ENCODE measurements at places on chromosomes 5 and 9.

- DNase-seq = no peak
Measured at GRCh38 chr5:74389531-74390305, 250.8 kb downstream of the ENC1 start.

DNA sequence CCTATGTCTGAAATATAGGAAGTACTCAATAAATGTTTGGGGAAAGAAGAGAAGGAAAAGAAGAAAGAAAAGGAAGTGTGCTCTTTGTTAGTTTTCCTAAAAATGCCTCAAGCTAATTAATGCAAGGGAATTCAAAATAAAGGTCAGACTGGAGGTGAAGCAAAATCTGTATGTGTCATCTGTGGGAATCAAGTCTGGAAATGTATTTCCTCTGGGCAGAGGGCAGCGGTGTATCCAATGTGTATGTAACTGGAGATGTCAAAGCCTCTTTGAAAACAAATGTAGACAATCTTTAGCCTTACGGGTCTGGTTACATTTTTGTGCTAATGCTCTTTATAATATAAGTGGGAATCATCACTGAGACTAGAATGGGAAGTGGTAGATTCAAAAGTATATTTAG lies 471.4 kb downstream of the MAN2A1 start:
- DNase-seq = no peak

GRCh38 chr5:83245037-83245436 lies 167.7 kb downstream of the XRCC4 start:
- no peak for DNase-seq

- DNase-seq = no peak
Measured at GRCh38 chr9:12274577-12274976, 418.6 kb upstream of the TYRP1 start.

GRCh38 chr5:7805379-7805778 lies 45.6 kb downstream of the CFAP90 start:
- DNase-seq = no peak

GRCh38 chr9:93121316-93122241 lies 12.5 kb downstream of the NINJ1 start:
- no peak for DNase-seq

DNA sequence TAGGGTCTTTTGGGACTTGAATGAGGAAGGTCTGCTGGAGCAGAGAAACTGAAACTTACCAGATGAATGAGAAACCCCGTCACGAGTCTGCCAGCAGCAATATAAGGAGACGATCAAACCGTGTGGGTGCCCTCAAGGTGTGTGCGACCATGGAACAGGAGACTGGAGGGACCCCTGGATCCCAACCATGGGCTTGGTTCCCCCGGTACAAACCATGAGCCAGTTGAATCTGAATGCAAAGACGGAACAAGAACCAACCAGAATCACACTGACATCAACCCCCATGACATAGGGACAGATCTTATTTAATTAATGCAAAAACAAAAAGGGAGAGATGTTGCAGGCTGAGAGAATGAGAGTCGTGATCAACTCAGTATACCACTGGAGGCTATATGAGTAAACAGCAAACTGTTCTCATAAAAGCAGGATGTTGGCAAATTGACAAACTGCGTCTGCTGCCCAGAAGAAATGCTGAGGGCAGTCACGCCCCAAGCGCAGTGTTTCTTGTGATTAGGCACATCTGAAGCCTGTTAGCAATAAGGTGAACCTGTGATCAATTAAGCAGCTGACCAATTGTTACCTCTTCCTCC lies 475.5 kb upstream of the ACO1 start:
- no peak for DNase-seq

DNA sequence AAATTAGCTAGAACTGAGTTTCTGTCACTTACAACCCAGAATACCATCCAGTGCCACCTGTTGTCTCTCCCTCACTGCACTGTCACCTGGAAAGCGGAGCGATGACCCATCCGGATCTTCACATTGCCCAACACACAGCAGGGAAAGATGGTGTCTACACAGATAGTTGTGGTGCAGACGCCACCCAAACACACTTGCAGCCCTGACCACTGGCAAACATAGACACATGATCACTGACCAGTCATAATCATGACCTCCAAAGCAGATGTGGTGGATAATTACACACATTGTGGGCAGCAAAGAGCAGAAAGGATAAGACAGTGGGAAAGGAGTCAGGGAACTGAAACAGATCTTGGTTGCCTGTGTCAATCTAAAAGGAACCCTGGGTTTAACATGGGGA lies 64.7 kb downstream of the GABBR2 start:
- no peak for DNase-seq

DNA sequence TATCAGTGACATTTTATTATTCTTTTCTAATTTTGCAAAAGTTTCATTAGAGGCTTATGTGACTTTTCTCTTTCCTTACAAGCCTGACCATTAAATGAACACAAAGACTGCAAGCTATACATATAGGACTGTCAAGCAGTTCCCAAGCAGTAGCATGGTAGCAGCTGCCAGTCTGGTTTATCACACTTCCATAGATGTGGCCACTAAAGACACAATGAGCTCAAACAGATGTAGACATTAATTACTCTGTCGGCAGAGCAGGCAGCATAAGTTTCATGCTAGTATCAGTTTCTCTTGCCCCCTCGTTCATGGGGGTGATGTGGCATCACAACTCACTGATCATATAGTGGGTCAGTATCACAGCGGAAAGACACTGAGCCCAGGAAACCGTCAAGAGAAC lies 89.5 kb downstream of the CDH10 start:
- no peak for DNase-seq

DNA sequence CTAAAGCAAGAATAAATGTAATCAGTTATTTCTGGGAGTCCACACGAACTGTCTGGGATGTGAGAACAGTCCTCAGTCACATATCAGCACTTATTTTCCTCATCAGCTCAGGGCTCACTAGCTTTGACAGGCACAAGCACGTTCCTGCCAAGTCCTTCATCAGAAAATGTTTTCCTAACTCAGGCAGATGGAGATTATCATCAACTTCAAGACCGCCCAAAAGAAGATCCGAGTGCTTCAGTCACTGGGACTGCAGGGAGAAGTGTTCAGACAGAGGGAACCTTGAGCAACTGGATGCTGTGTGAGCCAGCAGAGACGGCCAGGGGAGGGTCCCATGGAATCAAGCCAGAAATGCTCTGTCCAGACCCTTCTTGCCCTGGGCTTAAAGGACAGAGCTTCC lies 189.4 kb downstream of the NXNL2 start:
- DNase-seq = no peak

DNA sequence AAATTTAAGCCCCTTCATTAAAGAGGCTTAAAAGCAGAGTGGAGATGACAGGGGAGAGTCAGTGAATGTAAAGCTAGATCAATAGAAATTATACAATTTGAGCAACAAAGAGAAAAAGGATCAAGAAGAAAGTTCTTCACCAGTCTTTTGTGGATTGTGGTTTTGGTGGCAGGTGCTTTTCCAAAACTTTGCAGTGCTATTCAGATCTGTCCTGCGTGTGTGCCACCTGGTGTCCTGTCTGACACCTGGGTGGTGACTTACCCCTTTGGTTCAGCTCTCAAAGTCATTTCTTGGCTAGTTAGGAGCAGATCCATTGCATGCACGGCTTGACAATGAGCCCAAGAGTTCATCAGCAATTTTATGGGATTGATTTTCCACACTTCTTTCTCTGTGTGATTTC lies 69.4 kb downstream of the SREK1 start:
- no peak for DNase-seq

- DNase-seq = no peak
Measured at GRCh38 chr5:126794157-126794828, 17.4 kb downstream of the LMNB1 start.

DNA sequence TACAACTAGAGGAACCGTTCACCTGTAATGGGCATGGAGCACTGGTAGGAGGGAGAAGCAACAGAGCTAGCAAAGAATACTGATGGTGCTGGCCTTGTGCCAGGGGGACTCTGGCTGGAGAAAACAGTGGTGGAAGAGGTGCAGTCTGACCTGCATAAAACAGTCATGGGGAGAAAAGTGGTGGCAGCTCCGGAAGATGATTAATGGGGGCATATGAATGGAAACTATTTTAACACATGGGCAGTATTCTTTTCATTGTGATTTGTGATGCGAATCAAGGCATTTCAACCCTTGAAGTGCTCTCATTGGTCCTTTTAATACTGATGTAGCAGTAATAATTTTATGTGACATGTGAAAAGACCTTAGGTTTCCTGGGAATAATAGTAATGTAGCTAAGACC lies 219.6 kb downstream of the ADAMTS6 start:
- DNase-seq = no peak

DNA sequence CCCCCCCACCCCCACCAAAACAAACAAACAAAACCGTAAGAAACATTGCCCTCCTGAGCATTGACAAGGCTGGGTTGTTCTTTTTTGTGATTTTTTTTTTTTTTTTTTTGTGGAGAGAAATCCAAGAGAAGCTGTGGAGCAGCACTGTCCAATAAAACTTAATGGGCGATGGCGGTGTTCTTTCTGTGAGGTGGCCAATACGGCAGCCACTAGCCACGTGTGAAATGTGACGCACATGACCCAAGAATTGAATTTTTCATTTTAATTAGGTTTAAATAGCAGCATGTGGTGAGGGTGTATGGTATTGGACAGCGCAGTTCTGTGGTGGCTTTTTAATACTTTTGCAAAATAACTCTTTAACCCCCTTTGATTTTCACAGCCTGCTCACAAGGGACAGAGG lies 251.1 kb downstream of the PDZD2 start:
- no peak for DNase-seq

DNA sequence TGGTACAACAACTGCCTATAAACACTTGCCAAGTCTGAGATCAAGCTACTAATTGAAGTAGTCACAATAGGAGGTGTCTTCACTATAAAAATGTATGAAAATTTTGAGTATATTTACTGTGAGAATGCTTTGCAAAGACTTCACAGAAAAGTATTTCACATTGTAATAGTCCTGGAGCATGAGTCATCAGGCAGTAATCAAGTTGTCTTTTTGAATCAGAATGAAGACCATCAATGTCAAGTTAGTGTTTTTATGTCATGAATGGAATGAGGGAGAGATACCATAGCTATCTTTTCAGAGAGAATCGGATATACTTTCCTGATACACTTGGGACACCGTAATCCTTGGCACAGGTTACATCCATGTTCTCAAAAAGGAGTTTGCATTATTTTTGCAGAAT lies 466.9 kb upstream of the ARRDC3 start:
- no peak for DNase-seq

GRCh38 chr5:158952951-158953350 lies 146.8 kb downstream of the EBF1 start:
- no peak for DNase-seq

GRCh38 chr5:59449905-59450644 lies 443.5 kb downstream of the PDE4D start:
- DNase-seq = no peak

- peak; percentile 13 for DNase-seq
Measured at GRCh38 chr5:113663879-113664541, 150.5 kb downstream of the YTHDC2 start.

GRCh38 chr9:102403514-102403913 lies 591.6 kb upstream of the CYLC2 start:
- no peak for DNase-seq

DNA sequence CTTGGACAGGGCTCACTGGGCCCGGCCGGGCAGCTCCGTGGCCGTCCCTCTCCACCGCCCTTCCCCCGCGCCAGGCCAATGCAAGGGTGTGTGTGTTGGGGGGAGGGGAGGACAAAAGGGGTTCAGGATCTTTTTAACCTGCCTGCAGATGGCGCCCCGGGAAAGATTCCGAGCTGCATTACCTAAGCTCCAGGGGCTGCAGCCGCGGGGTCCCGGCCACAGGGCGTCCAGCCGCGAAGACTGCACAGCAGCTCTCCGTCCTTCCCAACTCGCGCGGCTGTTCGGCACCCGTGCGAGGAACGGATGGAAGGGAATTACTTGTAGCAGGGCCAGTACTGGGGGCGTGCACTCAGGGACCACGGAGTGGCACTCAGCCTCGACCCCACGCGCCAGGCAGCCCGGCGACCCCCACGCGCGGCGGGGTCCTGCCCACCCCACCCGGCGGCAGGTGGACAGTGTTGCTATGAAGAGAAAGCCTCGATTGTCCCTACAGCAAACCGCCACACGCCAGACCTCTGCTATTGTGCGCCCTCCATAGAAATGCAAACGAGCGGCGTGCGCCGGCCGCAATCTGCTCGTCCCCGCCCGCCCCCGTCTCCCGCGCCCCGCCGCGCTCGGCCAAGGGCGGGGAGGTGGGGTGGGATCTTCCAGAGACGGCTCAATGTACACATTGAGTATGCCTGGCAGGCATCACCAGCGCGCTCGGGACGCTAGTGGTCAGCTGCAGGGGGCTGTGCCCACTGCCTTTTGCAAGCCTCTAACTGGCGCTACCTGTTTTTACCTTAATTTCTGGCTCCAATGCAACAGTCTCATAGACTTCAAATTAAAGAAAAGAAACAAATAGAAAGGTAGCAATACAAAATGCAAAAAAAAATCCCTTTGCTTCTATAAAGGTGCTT lies 796 bp upstream of the GADD45G start:
- peak; percentile 57 for DNase-seq

- DNase-seq = no peak
Measured at GRCh38 chr9:2341126-2341525, 280.5 kb upstream of the VLDLR start.

DNA sequence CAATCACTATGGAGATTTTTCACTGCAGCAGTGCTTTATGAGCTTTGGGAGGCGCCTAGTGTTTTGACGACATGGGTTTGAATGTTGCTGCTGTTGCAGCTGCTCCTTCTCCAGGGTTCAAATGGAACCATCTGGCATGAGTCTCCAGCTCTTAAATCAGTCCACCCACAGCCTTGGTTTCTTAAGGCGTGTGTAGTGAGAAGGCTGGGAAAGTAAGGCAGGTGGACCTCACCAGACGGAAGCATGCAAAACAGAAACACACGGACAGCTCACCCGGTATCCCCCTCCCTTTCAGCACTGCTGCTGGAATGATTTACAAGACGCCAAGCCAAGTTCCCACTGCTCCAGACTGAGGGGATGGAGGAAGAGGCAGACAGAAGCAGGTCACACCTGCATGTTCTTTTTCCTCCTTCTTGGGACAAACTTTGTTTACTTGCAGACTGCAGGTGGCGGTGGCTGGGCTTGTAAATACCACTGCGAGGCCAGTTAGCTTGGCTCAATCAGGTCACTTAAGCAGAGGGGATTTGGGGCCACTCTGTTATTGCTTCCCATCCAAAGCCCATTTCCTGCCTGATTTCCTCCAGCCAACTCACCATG lies 47.4 kb downstream of the ADAM19 start:
- DNase-seq = no peak

DNA sequence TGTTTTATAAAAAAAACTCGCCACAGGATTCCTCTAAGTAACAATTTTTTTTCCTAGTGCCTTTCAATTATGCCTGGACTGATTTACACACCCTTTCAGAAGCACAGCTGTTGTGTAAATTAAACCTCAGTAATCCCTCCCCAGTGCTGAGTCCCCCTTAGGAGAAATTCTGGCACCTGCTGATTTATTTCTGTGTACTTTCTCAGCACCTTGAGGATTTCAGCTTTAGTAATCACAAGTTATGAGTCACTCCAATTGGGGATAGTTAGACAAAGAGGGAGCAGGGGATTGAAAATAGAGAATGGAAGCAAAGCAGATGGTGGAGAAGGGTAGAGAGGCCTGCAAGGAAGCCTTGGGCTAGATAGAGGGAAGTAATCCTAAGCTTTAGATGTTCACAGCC lies 171.7 kb downstream of the TTLL11 start:
- DNase-seq = no peak
